ENCODE measurements at places on chromosomes 6 and 20.

GRCh38 chr6:111204305-111204704, 117.0 kb downstream of the SLC16A10 start:
- peaks cover 21% of the 10 kb centered on the region for H3K4me1 ChIP-seq
- H3K27me3 ChIP-seq: no peaks in the 10 kb centered on the region

DNA sequence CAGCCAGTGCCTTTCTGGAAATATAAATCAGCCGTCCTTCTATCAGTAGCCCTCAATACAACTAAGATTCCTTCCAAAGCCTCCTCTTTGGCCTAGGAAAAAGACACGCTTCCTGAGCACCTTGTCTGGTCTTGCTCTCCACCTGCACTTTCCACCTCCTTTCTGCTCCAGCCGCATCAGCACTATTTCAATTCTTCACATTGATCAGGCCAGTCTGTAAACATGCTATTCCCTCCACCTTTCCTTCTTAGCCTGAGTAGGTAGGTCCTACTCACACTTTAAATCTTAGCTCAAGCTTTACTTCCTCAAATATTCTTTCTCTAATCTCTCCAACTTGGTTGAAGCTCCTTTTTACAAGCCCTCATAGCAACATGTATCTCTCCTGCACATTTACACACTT, 11.4 kb downstream of the RANBP9 start:
- DNase-seq: no peak
- no peaks in the 10 kb centered on the region for H3K27me3 ChIP-seq
- H3K27ac ChIP-seq: peak overlapping the region; percentile 2

DNA sequence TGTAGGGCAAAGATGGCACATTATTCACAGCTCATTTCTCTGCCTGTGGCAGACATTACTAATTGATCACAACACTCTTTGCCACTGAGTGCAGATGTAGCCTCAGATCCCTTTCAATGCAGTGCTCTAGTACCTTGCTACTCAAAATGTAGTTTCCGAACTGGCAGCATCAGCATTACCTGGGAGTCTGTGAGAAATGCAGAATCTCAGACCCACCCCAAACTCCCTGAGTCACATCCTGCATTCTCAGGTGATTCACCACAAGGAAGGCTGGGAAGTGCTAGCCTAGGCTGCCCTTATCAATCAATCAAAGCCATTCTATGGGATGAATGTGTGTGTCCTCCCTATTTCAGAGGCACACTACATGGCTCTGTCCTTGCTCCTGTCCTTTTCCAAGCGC, 58.5 kb downstream of the PCNA start:
- no peak for DNase-seq
- H3K4me3 ChIP-seq: no peak overlapping the region
- peaks cover 3% of the 10 kb centered on the region for H3K36me3 ChIP-seq
- peaks cover 11% of the 10 kb centered on the region for H3K4me1 ChIP-seq

DNA sequence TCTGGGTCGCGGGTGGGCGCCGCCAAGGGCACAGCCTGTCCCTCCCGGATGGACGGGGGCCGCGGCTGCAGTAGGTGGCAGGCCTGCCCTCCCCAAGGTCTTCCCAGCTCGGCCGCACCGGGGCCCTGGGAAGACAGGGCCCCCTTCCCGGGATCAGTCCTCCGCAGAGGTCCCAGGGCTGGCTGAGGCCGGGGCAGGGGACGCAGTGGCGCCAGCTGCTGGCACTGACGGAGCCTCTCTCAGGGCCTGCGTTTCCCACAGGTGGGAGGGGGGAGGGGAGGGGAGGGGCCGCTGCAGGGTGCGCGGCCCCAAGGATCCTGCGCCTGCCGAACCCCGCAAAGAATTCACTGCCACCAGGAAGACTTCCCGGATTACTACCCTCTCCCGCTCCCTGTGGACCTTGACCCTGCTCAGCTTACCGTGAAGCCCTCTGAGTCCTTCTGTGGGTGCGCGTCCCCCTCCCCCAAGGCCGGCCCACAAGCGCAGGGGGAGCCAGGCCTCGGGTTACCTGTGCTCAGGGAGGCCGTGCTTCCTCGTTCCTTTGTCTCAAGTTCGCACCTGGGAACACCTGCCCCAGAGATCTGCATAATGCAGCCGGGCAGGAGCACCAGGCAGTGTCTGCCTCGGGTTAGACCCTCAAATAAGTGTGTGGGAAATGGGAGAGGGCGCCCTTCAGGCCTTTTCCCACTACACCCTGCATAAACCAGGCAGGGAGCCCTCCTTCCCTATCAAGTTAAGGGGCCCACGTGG, 5.1 kb downstream of the LZTS3 start:
- H3K27me3 ChIP-seq: peaks cover 17% of the 10 kb centered on the region
- no peak overlapping the region for H3K27ac ChIP-seq
- peaks cover 9% of the 10 kb centered on the region for H3K4me1 ChIP-seq

GRCh38 chr6:31011153-31011552, 879 bp downstream of the MUC22 start:
- peaks cover 28% of the 10 kb centered on the region for H3K27me3 ChIP-seq
- no peak overlapping the region for H3K27ac ChIP-seq
- peaks cover 17% of the 10 kb centered on the region for H3K4me1 ChIP-seq
- DNase-seq: no peak
- no peak overlapping the region for H3K4me3 ChIP-seq
- H3K36me3 ChIP-seq: no peaks in the 10 kb centered on the region

GRCh38 chr6:31529329-31530150, 778 bp downstream of the MCCD1 start:
- H3K27me3 ChIP-seq: no peaks in the 10 kb centered on the region
- H3K4me1 ChIP-seq: peaks cover 9% of the 10 kb centered on the region
- no peak overlapping the region for H3K4me3 ChIP-seq
- H3K36me3 ChIP-seq: peaks cover 48% of the 10 kb centered on the region

- H3K4me1 ChIP-seq: peaks cover 9% of the 10 kb centered on the region
- peaks cover 2% of the 10 kb centered on the region for H3K36me3 ChIP-seq
These were observed 27.2 kb downstream of the ACSS1 start for GRCh38 chr20:25030649-25031207.

GRCh38 chr6:133954657-133955576, 1.9 kb downstream of the TBPL1 start:
- peak overlapping the region; percentile 98 for H3K4me3 ChIP-seq
- DNase-seq: no peak
- H3K36me3 ChIP-seq: no peaks in the 10 kb centered on the region
- H3K4me1 ChIP-seq: peaks cover 49% of the 10 kb centered on the region
- H3K27ac ChIP-seq: no peak overlapping the region
- no peaks in the 10 kb centered on the region for H3K27me3 ChIP-seq

DNA sequence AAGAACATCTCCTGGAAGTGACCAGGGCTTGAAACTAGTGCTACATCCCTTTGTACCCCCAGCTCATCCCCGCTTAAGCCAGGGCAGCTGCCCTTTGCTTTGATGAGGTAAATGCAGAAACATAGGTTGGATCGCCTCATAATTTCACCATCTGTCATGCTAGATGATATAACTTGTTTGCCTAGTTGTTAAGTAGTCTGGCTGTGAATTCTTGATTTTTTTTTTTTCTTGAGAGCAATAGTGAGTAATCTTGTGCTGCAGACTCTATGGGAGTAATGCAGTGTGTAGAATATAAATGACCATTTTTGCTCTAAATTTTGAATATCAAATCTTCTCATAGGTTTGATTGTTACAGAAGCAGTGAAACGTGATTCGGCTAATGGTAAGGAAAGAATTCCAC, 4.1 kb downstream of the TRDN start:
- DNase-seq: no peak
- no peaks in the 10 kb centered on the region for H3K36me3 ChIP-seq
- no peaks in the 10 kb centered on the region for H3K4me1 ChIP-seq
- H3K27ac ChIP-seq: no peak overlapping the region

GRCh38 chr6:148780918-148781436, 34.1 kb downstream of the UST start:
- no peaks in the 10 kb centered on the region for H3K36me3 ChIP-seq
- H3K27ac ChIP-seq: peak overlapping the region; percentile 26
- peak overlapping the region; percentile 26 for H3K4me3 ChIP-seq
- H3K27me3 ChIP-seq: peaks cover 3% of the 10 kb centered on the region
- peak; percentile 16 for DNase-seq

- no peak overlapping the region for H3K27ac ChIP-seq
- no peaks in the 10 kb centered on the region for H3K36me3 ChIP-seq
- peak; percentile 41 for DNase-seq
- H3K27me3 ChIP-seq: peaks cover 6% of the 10 kb centered on the region
- H3K4me1 ChIP-seq: peaks cover 47% of the 10 kb centered on the region
- H3K4me3 ChIP-seq: no peak overlapping the region
These were observed 86.7 kb upstream of the BACH2 start for GRCh38 chr6:90383196-90383822.

DNA sequence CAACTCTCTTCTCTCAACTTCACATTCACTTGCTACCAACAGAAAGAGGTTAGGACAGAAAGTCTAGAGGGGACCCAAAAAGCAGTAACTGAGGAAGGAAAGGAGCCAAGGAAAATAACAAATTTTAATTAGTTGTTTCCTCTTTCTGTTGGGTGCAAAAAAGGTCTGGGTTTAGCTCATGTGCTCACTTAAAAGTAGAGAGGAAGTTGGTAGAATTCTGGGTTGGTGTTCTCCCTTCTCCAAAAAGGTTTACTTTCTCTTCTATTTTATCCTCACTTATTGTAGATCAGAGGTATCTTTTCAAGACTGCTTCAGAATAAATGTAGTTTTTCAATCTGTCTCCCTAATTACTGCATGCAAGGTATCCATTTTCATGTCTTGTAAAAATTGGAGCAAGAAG, 42.8 kb downstream of the MAP3K7 start:
- no peaks in the 10 kb centered on the region for H3K4me1 ChIP-seq
- H3K27ac ChIP-seq: no peak overlapping the region
- H3K36me3 ChIP-seq: peaks cover 36% of the 10 kb centered on the region
- DNase-seq: no peak
- no peaks in the 10 kb centered on the region for H3K27me3 ChIP-seq
- no peak overlapping the region for H3K4me3 ChIP-seq

- no peak for DNase-seq
- peaks cover 6% of the 10 kb centered on the region for H3K27me3 ChIP-seq
- H3K4me3 ChIP-seq: no peak overlapping the region
- no peaks in the 10 kb centered on the region for H3K36me3 ChIP-seq
- no peak overlapping the region for H3K27ac ChIP-seq
- H3K4me1 ChIP-seq: peaks cover 52% of the 10 kb centered on the region
These were observed 246.8 kb downstream of the ADGRG6 start for GRCh38 chr6:142548566-142548965.

DNA sequence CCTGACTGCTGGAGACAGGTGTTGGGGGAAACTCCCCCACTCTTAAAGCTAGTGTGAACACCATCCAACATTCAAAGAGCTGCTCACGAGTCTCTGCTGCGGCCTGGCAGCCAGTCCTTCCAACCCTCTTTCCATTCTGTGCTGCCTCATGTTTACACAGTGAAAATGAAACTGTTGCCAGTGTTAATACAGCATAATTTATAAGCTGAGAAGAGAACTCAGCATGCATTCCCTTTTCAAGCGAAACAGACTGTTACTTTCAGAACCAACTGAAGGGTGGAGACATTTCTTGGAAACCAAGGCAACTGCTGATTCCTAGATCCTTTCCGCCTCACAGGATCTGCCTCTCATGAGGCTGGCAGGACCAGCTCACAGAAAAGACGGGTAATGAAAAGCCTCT, 533.8 kb upstream of the ID4 start:
- no peaks in the 10 kb centered on the region for H3K36me3 ChIP-seq
- H3K4me1 ChIP-seq: no peaks in the 10 kb centered on the region
- no peak for DNase-seq
- no peak overlapping the region for H3K27ac ChIP-seq

DNA sequence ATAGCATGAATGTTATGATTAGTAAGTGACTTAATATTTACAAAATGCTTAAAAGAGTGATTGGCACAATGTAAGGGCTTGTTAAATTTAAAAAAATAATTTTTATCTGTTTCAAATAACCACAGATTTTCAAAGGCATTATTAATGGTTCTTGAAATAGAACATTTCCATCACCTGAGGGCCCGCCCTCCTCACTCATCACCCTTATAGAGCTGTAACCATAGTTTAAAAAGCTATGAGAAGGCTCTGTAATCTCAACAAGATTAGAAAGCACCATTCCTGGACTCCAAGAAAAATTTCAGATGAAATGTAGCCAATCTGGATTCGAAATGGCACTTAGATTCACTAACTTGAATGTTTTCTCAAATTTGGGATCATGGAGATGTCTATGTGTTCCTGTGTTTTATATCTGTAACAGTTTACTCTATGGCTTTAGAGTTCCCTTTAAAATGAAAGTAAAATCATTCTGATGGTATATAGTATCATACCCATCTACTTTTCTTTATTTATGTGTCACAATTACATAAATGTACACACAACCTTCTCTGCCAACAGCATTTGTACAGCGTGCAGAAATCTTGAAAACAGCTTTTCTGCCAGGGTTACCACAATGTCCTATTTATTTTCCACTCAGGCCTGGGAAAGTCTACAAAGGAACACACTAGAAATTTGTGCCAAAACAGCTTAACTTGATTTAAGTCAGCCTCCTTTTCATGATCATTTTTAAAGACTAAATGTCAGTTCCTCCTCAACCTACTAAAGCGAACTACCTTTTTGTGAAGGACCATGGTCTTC, 207.7 kb downstream of the TBX18 start:
- no peak for DNase-seq
- H3K27me3 ChIP-seq: no peaks in the 10 kb centered on the region
- no peak overlapping the region for H3K4me3 ChIP-seq

DNA sequence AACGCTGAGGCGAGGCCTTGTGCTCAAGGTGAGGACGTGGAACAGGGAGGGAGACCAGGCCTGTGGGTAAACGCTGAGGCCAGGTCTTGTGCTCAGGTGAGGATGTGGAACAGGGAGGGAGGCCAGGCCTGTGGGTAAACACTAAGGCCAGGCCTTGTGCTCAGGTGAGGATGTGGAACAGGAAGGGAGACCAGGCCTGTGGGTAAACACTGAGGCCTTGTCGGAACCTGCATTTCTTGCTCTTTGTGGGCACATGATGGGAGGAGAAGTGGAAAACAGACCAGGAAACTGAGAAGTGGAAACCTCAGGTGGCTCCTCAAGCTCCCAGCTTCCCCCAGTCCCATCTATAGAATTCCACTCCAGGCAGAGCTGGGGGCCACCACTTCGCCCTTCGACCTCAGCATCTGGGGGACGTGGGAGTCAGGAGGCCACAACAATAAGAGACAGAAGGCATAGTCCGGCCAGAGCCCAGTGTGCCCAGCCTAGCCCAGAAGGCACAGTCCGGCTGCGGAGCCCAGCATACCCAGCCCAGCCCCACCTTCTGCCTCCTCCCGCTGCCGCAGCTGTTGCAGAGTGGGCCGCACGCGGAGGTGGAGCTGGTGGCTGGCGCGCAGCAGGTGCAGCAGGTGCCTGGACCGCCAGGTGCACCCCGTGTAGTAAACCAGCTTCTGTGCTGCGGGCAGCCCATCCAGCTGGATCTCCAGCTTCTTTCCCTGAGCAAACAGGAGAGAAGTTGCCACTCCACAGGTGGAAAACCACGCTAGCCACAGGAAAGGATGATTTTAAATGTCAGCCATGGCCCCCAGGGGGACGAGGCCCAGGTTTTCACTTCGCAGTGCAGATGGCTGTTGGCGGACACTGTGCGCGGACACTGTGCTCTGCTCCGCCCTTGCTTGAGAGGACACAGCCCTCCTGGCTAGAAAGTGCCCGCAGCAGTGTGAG, 17.5 kb downstream of the FRMD1 start:
- no peaks in the 10 kb centered on the region for H3K36me3 ChIP-seq
- DNase-seq: no peak
- no peak overlapping the region for H3K27ac ChIP-seq
- H3K4me1 ChIP-seq: no peaks in the 10 kb centered on the region
- H3K4me3 ChIP-seq: no peak overlapping the region

- DNase-seq: no peak
- peak overlapping the region; percentile 98 for H3K27ac ChIP-seq
- no peaks in the 10 kb centered on the region for H3K27me3 ChIP-seq
- peak overlapping the region; percentile 94 for H3K4me3 ChIP-seq
- H3K4me1 ChIP-seq: peaks cover 45% of the 10 kb centered on the region
- H3K36me3 ChIP-seq: peaks cover 28% of the 10 kb centered on the region
These were observed 1.6 kb downstream of the POLR1H start for GRCh38 chr6:30062471-30063178.

GRCh38 chr20:54140927-54141566, 32.7 kb downstream of the CYP24A1 start:
- peaks cover 3% of the 10 kb centered on the region for H3K27me3 ChIP-seq
- no peak for DNase-seq
